ENCODE measurements at places on chromosomes 13 and 19.

- peak; percentile 62 for DNase-seq
Measured at GRCh38 chr19:34712395-34713261, 21.4 kb upstream of the ZNF181 start.

DNA sequence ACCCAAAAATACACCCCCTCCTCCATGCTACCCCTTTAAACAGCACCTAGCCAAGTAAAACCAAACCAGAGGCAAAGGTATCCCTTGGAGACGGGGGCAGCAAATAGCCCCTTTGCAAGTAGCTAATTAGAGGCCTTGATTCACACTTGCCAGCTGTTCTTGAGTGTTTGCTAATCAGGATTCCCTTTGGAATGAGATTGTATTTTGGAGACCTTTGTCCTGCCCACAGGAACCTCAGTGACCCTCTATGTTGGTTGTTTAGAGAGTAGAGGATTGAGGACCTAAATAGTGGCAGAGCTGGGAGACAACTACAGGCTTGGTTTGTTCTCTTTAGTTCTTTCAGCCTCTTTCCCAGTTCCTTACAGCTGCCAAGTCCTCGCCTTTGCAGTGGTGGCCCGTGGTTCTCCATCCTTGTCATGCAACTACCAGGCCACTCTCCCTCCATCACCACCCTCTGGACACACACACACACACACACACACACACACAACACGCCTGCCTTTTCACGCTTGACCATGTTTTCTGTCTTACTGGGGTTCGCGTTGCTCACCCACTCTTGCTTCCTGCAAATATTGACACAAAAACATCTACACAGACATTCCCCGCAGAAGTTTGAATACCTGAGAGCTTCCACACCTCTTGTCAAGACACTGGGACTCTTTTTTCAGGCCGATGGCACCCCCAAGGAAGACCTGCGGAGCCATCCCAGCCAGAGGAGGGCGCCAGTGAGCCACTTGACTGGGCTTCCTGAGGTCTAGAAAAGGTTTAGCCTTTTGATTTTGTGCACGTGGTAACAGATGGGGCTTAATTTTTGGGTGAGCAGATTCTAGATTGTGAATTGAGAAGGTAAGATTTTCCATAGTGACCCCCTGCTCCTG is 80.0 kb upstream of the GPR183 start:
- DNase-seq, result peak; percentile 94

DNA sequence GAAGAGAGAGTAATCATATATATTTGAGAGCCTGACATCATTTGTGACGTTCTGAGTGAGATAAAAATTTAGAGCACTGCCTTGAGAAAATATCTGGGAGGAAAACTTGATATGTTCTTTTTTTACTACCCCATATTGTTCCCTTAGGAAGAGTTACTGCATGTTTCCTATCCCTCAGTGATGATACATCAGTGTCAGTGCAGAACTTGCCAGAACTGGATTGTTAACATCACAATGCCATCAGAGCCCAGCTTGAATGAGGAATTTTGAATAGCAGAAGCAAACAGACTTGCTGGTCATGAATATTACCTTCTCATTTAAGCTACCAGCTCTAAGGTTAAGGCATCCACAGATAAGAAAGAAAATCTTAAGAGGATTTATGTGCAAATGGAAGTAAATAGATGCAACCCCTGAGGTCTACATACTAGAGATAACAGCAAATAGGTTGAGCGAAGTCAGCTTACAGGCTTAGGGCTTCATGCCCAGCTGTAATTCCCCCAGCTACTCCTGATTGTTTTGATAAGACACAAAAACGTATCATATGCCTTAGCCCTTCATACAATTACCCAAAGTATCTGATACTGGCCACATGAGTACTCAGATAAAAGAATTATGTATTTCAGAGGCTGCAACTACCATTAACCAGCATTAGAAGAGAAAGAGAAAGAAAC is 313.7 kb upstream of the ATXN8OS start:
- no peak for DNase-seq

- DNase-seq, result no peak
Measured at GRCh38 chr13:95403349-95404140, 102.3 kb upstream of the ABCC4 start.

- no peak for DNase-seq
Measured at GRCh38 chr13:100549316-100549715, 39.3 kb downstream of the GGACT start.

- no peak for DNase-seq
Measured at GRCh38 chr19:52219611-52220010, 29.8 kb downstream of the PPP2R1A start.

DNA sequence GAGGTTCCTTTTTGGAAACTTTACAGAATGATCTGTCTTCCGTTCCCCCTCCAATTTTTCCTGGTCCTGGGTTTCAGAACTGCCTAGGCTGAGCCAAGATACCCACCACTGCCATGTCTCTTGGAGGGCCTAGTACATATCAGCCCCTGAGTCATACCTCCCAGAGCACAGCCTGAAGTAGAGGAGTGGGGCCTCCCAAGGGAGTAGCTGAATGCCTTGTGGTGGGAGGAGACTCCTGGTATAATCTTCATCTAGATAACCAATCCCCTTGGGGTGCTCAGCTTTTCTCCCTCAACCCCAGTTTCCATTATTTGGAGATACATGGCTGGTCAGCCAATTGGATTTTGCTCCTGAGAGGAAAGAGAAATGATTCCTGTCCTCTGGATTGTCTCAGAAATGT is 30.3 kb downstream of the ZNF763 start:
- no peak for DNase-seq

- peak; percentile 14 for DNase-seq
Measured at GRCh38 chr19:14699641-14700040, 9.8 kb downstream of the ZNF333 start.

- DNase-seq, result no peak
Measured at GRCh38 chr13:62162860-62163259, 747.2 kb upstream of the PCDH20 start.

- DNase-seq, result no peak
Measured at GRCh38 chr19:56837492-56838023, 3.0 kb downstream of the PEG3 start.

DNA sequence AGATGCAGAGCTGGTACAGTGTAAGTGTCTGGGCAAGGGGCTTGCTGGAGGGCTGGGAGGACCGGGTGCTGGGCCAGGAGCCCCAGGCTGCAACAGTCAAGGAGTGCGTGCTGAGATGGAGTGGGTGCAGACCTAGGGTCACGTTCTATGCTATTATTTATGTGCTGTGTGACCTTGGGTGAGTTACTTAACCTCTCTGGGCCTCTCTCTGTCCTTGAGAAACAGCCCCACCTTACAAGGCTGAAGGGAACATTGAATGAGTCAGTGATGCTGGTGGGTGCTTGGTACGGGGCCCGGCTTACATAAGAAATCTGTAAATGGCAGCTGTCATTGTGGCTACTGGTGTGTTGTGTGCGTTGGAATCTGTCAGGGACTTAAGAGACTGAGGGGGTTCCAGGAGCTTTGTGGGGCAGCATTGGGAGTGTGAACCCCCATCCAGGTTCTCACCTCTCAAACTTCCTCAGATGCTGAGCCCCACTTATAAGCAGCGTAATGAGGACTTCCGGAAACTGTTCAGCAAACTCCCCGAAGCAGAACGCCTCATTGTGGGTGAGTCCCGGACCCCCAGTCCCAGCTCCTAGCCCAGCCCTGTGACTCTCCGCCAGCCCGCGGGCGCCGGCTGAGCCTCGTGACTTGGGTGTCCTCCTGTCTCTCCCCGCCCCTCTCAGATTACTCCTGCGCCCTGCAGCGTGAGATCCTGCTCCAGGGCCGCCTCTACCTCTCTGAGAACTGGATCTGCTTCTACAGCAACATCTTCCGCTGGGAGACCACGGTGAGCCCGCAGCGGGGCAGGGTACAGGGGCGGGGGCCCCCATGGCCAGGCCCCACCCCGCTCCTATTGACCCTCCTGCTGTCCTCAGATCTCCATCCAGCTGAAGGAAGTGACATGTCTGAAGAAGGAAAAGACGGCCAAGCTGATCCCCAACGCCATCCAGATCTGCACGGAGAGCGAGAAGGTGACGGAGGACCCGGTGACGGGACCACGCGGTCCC is 9.6 kb downstream of the GRAMD1A start:
- no peak for DNase-seq

DNA sequence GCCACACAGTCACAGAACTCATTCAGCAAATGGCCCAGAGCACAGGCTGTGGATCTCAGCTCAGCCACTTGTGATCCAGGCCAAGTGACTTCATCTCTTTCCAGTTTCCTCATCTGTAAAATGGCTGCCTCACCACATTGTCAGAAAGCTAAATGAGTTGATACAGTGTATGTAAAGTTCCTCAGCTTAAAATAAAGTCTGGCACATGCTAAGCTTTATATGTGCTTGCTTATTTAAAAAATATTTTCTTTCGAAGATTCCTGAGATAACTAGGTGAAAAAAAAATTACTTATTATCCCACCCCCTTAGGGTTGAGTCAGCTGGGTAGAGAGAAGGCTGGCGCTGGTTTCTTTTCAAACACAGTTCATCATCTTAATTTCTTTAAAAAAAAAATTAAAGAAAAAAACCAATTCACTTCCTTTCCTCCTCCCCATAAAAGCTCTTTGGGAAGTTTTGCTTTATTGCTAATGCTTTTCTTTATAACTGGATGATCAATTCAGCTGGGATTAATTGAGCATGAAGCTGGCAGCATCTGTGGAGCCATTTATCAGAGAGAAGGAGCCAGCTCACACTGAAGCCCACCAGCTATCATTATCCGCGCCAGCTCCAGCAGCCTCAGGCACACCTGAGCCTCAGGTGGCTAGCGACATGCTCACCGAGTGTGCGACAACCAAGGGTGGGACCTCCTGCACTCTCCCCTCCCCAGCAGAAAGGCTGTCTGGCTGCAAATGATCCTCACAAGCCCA is 354.9 kb downstream of the FOXO1 start:
- no peak for DNase-seq

- DNase-seq, result no peak
Measured at GRCh38 chr19:32673573-32673972, 1.4 kb downstream of the ANKRD27 start.

DNA sequence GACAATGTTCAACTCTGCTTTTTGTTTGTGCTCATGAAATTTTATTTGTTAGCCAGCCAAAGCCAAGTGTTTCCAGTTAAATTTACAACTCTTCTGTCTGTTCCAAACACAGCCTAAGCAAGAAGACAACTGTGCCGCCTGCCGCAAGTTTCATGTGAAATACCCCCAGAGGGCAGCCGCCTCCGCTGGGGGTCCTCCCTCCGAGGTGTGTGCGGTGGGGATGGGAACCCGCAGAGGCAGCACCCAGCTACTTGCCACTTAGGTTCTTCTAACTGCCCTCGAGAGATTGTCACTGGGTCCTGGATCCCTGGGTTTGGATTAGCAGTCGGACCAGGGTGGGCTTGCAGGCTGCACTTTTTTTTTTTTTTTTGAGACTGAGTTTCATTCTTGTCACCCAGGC is 28.5 kb downstream of the ATP11A start:
- no peak for DNase-seq

DNA sequence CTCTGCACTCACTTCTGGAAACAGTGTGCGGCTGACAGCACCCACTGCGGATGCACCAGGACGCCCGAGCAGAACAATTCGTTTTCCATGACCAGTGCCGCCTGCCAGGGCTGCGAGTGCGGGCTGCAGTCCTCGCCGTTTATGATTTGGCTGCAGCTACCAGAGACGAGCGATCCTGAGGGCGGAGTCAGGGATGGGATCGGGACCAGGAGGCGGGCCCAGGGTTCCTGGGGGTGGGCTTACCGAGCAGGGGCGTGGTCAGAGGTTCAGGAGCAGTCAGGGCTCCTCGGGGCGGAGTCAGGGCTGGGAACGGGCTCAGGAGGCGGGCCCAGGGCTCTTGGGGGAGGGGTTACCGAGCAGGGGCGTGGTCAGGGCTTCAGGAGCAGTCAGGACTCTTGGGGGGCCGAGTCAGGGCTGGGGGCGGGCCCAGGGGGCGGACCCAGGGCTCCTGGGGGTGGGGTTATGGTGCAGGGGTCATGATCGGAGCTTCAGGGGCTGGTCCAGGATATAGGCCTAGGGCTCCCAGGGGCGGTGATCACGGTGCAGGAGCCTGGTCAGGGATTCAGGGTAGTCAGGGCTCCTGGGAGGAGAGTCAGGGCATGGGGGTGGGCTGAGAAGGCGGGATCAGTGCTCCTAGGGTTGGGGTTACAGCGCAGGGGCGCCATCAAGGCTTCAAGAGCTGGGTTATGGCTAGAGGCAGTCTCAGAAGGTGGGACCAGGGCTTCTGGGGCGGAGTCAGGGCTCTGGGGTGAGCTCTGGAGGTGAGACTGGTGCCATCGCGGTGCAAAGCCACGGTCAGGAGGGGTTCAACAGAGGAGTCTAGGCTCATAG is 1.7 kb downstream of the KLK4 start:
- DNase-seq, result peak; percentile 60

DNA sequence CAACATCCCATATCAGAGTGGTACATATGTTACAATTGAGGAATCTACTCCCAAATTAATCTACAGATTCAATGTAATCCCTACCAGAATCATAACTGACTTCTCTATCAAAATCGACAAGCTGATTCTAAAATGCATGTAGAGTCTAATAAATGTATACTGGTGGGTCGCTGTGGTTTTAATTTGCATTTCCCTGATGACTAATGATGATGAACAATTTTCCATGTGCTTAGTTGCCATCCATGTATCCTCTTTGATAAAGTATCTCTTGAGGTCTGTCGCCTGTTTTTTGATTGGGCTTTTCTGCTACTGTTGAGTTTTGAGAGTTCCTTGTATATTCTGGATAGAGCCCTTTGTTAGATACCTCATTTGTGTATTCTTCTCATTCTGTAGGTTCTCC is 43.8 kb downstream of the KLF12 start:
- no peak for DNase-seq
